Stimulated activated CD8-positive, alpha-beta memory T cell treated with anti-CD3 and anti-CD28 coated beads, Interleukin-15, amount 100 ng/mL, for 1 hour (primary cell): ENCODE measurements at places on chromosomes 7 and 10.

DNA sequence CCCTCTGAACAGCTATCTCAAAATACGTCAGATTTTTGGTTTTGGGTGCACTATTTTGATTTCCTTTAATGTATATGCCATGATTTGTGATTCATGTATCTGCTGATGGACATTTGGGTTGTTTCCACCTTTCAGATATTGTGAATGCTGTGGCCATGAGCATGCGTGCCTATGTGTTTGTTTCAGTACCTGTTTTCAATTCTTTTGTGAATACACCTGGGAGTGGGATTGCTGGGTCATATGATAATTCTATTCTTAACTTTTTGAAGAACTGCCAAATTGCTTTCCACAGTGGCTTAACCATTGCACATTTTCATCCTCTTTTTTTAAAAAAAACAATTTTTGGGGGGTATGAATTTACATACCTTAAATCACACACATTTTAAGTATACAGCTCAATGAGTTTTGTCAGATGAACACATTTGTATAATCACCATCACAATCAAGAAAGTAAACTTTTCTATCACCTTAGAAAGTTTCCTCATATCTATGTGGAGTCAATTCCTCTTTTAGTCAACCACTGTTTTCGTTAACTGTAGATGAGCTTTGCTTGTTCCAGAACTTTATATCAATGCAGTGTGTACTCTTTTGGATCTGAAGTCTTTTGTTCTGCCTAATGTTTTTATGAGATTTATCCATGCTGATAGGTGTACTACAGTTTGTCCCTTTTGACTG, 36.9 kb downstream of the CYP26A1 start:
- no peak for DNase-seq

DNA sequence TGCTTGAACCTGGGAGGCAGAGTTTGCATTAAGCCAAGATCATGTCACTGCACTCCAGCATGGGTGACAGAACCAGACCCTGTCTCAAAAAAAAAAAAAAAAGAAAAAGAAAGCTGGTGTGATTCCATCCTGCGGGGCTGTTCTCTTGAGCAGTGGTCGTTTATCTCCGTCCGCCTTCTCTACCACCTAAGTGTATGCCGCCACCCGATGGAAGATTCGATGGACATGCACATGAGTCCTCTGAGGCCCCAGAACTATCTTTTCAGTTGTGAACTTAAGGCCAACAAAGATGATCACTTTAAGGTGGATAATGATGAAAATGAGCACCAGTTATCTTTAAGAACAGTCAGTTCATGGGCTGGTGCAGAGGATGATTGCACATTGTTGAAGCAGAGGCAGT, 65.7 kb downstream of the ABRAXAS2 start:
- no peak for DNase-seq

- no peak for DNase-seq
Observed at GRCh38 chr10:88546497-88546896, 36.6 kb downstream of the RNLS start.

DNA sequence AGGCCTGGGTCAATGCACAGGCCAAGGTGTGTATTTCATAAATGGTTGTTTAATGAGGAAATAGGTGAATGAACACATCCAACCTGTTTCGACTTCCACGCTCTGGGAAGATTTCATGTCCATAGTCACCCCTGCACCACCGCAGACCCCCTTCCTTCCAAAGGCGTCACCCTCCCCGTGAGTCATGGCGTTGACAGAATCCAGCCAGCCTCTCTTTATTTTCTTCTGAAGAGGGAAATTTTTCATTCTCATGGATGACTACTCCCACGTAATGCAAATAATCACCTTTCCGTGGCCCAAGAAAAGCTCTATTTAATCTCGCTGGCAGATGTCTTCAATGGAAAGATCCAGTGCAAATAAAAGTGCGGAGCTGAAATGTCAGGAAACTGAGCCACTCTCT, 75.3 kb upstream of the FOXK1 start:
- DNase-seq: no peak

- no peak for DNase-seq
Observed at GRCh38 chr7:142250705-142251104, 7.2 kb downstream of the PRSS58 start.

GRCh38 chr7:23347033-23347681, 48.0 kb downstream of the MALSU1 start:
- no peak for DNase-seq

DNA sequence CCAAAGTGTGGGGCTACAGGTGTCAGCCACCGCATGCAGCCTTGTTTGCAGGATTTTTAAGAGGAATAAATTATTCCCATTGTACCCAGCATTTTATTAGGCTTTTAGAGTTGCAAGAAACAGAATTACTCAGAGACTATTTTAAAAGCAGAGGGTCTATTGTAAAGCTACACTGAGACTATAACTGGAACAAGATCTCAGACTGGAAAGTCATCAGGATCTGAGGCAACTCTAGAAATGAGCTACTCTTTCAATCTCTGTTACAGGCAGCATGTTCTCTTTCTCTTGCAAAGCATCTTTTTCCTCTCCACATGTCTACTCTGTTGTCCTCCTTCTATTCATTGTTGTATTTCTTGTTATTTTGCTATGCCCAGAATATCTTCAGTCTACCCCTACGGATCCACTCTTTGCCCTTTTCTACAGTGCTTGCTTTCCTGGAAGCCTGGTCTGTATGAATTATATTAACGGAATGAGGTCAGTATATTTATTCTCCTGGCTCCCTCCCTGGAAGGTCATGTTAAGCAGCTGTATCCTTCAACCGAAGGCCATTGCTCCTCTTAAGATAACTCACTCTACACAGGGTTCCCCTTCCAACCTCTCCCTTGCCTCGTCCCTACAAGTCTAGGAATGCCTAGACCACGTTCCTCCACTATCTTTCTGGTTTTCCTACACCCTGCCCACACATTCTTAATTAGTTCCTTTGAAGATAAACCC, 27.7 kb upstream of the MICU1 start:
- DNase-seq: no peak

GRCh38 chr10:24097751-24098207, 111.2 kb upstream of the KIAA1217 start:
- DNase-seq: no peak

GRCh38 chr7:33107136-33108066, 1.8 kb downstream of the RP9 start:
- DNase-seq: no peak

DNA sequence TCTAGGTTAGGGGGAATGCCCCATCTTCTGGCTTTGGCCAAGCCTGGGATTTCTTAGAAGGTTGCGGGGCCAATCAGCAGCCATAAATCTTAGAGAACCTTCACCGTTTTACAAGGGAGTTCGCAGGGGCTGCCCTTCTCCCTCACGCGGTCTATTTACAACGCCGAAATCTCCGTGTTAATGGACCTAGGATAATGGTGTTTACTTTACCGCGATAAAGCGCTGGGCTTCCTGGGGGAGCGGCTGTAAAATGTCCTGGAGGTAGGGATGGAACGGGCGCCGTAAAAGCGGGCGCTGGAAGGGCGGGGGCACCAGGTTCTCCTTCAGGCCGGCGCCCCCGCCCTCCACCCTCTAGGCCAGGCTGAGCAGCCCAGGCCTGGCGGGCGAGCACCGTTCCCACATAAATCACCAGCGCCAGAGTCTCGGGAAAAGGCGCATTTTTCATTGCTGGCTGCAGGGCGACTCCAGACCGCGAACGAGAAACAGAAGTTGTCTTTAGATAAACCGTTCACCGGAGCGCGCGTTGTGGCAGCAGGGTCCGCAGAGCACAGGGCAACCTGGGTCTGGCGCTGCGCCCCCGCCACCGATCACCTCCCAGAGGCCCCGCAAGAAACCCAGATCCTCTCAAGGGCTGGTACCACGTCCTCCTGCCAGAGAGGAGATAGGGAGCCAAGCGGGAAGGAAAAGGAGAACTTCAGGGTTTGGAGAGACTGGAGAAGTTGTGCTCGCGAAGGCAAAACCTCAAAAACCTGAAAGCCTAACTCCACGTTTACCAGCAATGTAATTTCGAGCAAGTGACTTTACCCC, 12.5 kb upstream of the NKX2-3 start:
- no peak for DNase-seq

- DNase-seq: no peak
Observed at GRCh38 chr10:117740691-117741222, 198.2 kb downstream of the EMX2 start.

DNA sequence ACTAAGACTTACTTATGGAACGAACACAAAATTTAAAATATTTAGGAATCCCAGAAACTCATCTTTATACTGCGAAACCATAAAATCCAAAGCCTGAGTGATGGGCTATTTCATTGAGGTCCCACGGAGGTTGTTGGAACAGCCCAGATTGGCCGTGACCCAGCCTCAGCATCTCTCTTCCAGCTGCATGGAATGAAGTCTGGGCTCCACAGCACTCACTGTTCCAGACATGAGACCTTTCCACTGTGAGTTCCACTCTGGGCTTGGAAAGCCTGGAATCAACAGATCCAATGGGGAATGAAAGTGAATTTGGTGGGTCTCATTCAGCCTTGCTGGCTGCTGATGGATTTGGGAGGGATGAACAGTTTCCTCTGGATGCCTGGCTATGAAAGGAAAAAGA, 184.9 kb downstream of the EMX2 start:
- no peak for DNase-seq

GRCh38 chr7:98922392-98923187, 44.3 kb downstream of the TRRAP start:
- no peak for DNase-seq
